ENCODE measurements at places on chromosomes 4 and X.

DNA sequence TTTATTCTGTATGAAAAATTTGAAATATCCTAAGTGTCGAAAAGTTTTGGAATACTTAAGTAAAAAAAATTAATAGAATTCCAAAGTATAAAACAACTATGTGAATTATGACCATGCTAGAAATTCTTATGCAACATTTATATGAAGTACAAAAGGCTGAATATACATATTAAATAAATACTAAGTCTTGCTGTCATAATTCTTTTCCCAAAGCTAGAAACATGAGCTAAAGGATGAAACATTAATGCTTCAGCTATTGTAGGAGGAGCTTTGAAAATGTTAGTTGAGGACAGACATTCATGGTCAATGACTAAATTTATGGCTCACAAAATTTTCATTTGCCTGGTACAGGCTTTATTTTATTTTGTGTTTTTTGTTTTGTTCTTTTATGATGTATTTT, 207.3 kb downstream of the GABRB1 start:
- no peak for DNase-seq

GRCh38 chrX:129006491-129006890, 516.8 kb downstream of the SMARCA1 start:
- no peak for DNase-seq

GRCh38 chr4:147839200-147839599, 107.3 kb downstream of the ARHGAP10 start:
- no peak for DNase-seq

DNA sequence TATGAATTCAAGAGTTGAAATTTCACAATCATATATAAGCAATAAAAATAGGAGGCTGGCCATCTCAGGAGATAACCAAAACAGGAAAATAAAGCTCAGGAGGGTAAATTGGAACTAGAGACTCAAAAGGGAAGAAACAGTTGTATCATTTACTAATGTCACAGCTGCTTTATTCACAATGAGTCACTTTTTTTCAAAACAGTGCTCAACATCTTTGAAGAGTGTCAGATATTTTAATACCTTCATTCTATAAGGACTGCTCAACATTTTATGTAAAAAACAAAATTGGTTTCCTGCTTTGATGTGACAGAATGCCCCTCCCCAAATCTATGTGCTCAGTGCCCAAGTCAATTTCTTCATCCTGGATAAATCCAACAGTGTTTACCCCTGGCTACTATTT, 97.7 kb downstream of the DDX60 start:
- DNase-seq = no peak

DNA sequence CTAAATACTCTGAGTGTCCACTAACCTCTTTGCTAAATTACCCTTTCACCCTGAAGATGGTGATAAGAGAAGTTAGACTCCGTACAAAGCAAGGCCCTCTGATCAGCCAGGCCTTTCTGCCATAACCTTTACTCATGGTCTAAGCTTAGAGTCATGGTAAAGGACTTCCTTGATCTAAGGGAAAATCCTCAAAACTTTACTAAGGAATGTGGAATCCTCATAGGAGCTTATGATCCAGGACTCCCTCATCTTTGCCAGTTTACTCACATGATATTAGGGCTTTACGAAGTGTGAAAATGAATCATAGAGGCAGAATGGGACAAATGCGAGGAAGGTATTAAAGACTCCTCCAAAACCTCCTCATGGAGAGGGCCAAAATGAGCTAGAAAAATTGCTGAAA, 7.9 kb upstream of the FAM13A start:
- DNase-seq = no peak

DNA sequence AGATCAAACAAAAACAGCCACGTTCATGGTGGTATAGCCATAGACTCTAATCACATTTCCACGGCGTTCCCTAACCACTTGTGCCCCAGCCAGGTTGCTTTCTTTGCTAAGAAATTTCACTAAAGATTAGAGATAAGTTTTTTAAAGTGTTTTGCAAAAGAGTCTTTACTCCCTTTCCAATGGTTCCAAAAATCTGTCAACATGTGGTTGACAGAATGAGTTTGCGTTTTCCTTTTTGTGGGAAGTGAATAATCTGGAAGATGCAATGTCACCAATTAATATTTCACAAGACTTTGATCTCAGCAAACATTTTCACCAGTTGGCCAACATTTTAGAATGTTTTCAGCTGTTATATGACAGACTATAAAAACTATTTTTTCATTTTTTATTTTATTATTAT, 35.3 kb downstream of the CXCL1 start:
- no peak for DNase-seq

- no peak for DNase-seq
These were observed 24.9 kb downstream of the EFNB1 start for GRCh38 chrX:68853665-68854251.

DNA sequence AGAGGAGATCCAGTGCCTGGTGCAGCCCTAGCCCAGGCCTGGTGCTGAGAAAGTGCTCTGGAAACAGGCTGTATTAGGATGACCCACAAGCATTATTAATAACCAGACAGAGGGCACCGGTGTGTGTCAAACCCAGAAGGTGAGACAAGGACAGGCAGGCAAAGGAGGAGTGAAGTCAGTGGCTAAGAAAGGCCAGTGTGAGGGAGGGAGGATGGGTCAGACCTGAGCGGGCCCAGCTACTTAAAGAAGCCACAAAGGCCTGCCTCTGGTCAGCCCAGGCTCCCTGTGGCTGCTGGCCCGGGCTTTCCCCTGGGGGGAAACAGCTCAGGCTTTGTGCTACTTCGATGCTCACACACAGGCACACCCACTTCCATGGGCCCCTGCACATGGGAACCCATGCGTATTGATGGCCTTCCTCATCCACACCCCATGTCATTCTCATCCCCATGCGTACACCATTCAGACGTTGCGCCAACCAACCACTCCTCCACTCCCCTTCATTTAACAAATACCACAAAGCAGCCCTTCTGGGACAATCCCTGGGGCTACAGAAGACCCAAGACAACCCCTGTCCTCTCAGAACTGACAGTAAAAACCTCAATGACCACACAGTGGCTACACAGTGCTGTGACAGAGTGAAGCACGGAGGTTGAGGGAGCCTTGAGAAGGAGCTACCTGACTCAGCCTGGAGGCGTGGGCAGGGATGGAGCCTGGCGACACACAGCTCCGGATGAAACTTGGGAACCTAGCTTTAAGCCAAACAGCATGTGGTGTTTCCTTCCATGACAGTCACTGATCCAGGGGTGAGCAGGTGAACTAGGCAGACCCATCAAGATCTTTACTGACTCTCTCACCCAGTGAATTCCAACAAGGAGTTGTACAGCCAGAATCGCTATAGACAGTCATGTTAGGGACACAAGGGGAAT, 24.9 kb upstream of the MTM1 start:
- no peak for DNase-seq

DNA sequence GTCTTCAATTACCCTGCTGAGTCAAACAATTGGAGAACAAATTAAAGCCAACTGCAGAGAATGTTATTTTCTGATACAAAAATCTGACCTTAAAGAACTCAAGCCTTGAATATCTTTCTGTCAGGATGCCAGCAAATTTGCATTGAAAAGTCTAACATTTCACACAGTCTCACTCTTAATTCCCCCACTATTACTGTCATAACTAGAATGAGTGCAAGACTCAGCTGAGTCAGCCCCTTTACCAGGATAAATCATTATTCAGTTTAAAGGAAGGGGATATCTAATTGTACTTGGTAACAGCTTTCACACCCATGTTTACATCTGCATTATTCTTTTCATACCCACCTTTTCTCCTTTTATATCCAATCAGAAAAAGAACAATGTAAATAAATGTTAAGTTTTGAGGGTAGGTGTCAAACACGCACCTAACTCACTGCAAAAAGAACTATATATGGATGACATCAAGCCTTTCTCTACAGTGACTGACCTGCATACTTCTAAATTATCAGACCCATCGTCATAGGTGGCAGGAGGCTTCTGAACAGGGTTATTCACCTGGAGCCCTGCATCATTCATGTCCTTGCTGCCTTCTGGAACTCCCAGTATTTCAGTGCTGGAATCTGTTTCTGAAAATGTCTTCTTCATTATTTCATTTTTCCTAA, 117.4 kb downstream of the TMA16 start:
- DNase-seq = no peak

Data from stimulated activated naive CD4-positive, alpha-beta T cell (primary cell).